Cerebellar nuclear complex (tissue), 1 donor: ENCODE measurements at places on chromosomes 1 and 21.

- no peak for DNase-seq
These were observed 895.6 kb downstream of the TTLL7 start for GRCh38 chr1:83103341-83103740.

GRCh38 chr1:226609836-226610455 lies 61.4 kb downstream of the STUM start:
- DNase-seq: no peak

DNA sequence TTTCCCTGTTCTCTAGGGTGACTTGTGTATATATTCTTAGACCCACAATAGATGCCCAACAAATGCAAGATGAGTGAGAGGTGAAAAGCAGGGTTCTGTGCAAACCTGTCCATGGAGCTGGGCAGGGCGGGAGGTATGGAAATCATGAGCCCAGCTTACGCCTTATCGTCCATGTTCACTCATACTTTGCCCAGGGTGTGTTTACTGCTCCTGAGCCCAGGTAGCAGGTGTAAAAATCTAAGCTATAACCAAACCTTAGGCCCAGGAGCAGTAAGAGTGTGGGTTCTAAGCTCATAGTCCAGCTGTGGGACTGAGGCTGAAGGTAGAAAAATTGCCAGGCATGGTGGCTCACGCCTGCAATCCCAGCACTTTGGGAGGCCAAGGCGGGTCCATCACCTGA lies 48.1 kb downstream of the CACNA1E start:
- no peak for DNase-seq

- DNase-seq: no peak
These were observed 4.7 kb downstream of the C1orf210 start for GRCh38 chr1:43280692-43281091.

DNA sequence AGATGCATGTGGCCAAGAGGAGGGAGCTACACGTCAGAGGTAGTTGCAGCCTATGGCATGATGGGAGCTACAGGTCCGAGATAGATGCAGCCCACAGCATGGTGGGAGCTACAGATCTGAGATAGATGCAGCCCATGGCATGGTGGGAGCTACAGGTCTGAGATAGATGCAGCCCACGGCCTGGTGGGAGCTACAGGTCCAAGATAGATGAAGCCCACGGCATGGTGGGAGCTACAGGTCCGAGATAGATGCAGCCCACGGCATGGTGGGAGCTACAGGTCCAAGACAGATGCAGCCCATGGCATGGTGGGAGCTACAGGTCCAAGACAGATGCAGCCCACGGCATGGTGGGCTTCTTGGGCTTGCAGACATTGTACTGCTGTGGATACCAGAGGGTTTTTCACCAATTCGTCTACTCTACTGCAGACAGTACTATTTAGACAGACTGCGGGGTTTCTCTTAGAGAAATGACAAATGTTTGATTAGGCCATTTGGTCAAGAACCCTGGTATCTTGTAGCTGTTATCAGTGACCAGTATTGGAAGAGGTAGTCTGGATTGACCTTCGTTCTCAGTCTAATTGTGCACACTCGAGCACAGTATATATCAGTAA lies 127.4 kb downstream of the DHRS3 start:
- DNase-seq: no peak

DNA sequence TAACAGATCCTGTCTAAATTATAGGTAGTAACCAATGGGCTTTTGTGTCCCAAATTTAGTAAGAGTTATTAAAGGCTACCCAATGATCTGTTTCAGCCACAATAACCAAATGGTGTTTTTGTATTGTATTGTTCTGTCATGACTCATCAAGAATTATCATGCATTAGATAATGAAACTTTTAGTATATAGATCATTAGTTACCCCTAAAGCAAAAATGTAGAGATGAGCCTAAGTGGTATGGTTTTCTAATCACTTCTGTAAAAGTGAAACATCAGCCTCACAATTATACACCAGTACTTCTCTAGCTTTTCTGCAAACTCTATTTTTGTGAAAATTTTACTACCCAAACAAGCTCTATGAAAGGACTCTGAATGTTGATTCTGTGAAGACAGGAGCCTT lies 71.4 kb downstream of the LRRC7 start:
- DNase-seq: no peak

GRCh38 chr1:215360758-215361157 lies 206.3 kb upstream of the KCTD3 start:
- DNase-seq: no peak

DNA sequence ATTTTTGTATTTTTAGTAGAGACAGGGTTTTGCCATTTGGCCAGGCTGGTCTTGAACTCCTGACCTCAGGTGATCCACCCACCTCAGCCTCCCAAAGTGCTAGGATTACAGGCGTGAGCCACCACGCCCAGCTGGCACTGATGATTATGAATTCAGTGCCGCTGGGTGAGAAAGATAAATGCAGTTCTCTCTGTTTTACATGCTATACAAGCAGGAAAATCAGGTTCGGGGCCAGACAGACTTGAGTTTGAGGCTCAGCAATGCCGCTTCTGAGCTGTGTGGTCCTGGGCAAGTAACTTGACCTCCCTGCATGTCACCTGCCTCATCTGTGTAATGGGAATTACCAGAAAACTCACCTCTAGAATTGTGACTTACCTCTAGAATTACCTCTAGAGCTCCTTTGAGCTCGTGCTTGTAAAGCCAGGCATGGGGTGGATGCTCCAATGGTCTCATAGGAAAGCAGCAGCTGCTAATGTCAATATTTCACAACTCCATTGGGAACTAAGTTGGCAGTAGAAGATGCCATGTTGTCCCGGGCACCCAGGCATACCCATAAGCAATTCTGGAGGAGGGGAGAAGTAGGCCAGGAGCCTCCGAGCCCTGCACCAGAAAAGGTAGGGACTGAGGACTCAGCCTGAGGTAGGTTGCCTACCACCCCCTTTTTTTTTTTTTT lies 119.8 kb upstream of the SLC25A33 start:
- no peak for DNase-seq

- no peak for DNase-seq
These were observed 26.4 kb downstream of the MEGF6 start for GRCh38 chr1:3584915-3585314.

DNA sequence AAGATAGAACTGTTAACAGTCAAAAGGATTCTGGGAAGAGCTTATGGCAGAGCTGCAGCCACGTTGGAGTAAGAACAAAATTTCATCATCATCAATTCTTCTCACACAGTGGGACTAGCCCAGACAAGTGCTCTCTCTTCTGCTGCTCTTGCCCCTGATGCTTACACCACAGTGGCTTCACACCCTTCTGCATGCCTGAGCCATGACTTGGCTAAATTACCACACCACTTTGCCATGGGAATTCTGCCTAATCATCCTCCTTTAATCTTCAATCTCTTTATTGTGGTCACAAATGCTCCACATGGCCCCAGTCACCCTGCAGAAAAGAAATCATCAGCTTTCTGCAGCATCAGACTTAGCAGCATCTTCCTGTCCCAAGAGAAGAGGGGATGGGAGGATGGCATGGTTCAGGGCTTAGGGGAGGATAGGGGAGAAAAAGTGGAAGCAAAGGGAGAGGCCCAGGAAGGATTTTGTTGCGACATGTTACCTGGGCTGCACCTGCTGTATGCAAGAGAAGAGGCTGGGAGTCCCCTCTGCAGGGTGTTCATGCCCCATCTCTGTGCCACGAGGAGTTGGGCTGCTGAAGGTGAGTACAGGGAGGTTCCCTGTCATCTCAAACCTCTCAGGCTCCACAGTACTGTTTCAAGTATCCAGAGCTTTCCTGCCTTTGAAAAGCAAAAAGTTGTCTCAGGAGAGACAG lies 9.0 kb upstream of the RPTN start:
- DNase-seq: no peak

GRCh38 chr1:88036345-88037014 lies 647.6 kb upstream of the PKN2 start:
- no peak for DNase-seq

DNA sequence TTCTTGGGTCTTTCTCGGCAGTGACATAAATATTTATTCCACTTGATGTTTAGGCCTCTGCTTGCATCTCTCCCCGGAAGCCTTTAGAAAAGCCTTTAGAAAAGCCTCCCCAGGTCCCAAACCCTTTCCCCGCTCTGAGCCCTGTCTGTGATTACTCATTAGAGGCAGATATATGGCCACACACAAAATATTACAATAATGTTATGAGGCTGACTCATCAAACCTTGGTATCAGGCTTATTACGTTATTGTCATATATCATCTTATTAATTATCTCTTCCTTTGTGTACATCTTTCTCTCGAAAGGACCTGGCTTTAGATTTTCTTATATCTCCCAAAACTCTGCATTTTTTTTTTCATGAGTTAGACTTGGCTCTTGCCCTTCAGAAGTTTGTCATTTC lies 69.5 kb downstream of the FGGY start:
- DNase-seq: no peak

DNA sequence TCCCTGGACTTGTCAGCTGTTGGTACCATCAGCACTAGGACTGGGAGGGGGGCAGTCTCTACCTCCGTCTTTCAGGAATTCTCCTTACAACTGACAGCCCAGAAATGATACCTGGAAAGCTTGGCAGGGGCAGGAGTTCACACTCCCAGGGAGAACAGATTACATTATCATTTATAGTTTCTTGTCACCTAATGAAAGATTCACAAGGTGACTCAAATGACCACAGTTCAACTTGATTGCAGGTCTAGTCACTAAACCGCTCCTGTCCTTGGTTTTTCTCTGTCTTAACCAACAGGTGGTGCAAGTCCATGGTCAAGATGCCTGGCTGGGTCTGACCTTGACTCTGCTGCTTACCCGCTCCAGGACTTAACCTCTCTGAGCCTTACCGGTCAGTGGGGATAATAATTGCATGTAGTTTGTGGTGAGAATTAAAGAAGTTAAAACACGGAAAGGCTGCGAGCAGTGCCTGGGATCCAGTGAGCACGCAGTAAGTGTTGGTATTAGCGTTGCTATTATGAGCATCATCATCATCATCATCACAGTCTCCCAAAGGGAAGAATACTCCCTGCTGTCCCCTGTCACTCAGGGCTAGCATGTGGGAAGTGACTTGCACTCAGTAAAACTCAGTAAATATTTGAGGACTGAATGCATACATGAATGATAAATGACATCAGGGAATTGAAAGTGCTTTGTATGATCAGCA lies 125.3 kb upstream of the CD34 start:
- DNase-seq: no peak

DNA sequence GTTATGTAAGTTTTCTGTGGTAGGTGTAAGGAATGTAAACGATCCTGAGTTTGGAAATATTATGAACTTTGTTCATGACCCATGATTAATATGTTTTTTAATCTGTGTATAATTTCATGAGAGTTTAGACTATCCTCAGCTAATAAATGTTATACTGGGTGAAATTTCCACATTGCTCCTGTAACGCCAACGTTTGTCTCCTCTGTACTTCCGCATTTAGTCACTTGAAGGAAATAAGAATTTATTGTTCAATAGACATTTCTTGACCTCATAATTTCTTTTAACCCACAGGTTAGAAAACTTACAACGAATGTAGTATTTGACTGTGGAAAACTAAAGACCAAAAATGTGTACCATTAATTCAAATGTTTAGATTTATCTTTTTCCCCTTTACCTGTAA lies 876 bp downstream of the KCNJ15 start:
- DNase-seq: no peak

- no peak for DNase-seq
These were observed 91.1 kb downstream of the SMYD2 start for GRCh38 chr1:214372092-214372491.
